ENCODE measurements at places on chromosomes 5 and 9.
A peak's percentile ranks its signal among the peaks of the same experiment; 100 is the strongest.

DNA sequence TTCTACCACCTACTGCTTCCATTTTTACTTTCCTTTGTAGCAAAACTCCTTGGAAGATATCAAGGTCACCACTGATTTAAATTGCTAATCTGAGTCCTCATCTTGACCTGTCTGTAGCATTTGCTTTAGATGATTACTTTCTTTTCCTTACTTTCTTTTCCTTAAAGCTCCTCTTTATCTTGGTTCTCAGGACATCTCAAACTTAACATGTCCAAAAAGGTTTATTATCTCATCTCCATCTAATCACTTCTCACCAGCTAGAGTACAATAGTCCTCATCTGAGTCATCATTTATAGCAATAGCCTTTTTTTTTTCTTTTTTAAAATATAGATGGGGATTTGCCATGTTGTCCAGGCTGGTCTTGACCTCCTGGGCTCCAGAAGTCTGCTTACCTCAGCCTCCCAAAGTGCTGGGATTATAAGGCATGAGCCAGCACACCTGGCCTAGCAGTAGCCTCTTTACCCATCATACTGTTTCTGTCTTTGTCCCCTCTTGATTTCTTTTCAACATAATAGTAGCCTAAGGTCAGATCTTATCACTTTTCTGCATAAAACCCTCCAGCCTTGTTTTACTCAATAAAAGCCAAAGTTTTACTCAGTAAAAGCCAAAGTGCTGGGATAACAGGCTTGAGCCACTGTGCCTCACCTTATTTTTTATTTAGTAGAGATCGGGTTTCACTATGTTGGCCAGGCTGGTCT is 32.9 kb upstream of the GPR21 start:
- no peak for DNase-seq

- no peak for DNase-seq
These were observed 102.5 kb downstream of the PPARGC1B start for GRCh38 chr5:149832636-149833035.

DNA sequence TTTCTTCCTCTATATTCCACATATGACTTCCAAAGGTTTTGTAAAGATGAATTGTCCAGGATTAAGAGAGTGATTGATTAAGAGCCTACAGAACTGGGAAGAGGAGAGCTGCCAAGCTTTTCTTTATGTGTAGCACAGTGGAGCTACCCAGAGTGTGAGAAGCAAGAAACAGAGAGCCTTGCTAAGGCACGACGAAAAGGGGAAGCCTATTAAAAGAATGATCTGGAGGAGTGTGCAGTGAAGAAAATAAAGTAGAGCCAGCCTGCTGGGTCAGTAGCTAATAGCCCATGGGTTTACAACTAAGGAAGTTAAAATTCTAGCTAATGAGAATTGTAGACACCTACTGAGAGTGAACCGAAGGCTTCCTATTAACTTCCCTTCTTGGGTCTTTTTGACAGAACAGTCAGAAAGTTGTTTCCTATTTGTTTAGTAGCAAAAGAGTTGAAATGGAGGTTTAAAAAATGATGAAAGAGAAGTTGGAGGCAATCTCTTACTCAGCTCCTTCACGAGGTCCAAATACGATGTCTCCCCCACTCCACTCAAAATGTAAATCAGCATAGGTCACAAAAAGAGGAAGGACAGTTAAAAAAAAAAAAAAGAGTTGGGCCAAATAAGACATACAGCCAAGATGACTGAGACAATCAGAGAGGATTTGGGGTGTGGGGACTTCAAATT is 957 bp upstream of the PRR16 start:
- DNase-seq = no peak

DNA sequence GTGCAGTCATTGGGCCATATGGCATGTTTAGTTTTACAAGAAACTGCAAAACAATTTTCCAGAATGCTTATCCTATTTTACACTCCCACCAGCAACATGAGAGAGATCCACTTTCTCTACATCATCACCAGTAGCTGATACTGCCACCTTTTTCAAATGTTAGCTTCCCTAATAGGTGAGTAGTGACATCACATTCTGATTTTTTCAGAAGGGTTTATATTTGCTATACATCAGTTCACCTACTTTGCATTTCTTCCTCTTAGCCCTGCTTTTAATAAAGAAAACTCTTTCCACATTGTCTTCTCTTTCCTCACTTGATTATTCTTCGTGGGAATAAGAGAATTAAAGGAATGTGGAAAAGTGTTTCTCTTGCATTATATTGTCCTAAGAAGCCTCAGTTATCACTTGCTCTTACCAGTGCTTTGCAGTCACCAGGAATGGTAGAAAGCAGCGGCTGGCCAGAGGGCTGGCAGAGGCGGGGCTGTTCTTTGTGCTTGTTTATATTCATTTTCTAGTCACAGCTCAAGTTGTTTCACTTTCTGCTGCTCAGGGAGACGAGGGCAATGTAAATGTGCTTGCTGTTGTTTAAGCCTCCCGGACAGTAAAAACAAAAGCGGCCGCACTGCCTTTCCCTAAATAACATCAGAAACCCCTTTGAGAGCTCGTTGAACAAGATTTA is 164.8 kb downstream of the HSD17B3 start:
- no peak for DNase-seq

DNA sequence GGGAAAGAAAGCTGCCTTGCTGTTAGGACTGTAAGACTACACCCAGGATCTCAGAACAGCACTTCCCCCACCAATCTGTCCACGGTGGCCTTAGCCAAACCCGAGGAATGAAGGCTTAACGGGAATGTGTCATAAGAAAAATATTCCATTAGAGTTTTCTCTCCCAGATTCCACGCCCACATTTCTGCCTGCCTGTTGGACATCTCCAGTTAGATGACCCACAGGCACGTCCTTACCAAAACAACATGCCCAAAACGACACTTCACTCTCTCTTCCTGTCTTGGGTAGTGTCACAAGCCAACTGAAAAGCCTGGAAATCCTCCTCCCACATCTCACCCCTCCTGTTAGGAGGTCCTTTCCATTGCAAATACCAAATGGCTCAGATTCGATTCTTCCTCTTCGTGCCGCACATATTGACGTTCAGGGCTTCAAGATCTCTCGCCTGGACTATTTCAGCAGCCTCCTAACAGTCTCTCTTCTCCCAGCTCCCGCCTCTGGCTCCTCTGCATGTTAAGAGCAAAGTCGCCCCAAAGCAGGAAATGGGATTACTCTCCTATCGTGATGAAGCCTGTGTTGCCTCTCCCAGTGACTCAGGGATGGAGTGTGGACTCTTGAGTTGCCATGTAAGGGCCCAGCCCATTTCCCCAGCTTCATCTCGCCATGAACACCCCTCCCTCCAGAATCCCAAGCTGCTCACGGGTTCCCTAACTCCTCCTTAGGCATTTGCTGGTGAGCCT is 159.3 kb downstream of the NR3C1 start:
- DNase-seq = no peak

- DNase-seq = no peak
These were observed 294.0 kb downstream of the EFNA5 start for GRCh38 chr5:107376546-107377276.

- no peak for DNase-seq
These were observed 172.9 kb upstream of the IL12B start for GRCh38 chr5:159503236-159503635.

GRCh38 chr5:38719916-38720315 is 125.9 kb upstream of the OSMR start:
- DNase-seq = no peak

DNA sequence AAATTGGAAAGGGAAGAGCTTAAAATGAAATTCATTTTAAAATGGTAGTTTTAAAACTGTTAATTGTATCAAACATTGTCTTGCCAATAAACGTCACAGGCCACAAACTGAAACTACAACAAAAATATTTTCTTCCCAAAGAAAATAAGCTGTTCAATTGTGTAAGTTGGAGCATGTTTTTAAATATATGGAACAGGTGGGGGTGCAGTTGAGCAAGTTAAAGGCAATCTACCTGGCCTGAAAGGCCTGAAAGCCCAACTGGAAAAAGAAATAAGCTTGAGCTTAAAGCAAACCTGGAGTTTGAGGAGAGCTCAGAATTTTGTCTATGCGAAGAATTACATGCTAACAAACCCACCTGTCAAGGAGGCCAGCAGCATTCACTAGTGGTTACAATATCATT is 439.5 kb downstream of the ACTL7B start:
- DNase-seq = no peak

- no peak for DNase-seq
These were observed 92.5 kb upstream of the ITGA2 start for GRCh38 chr5:52896534-52897237.

GRCh38 chr9:6894135-6894534 is 136.4 kb downstream of the KDM4C start:
- no peak for DNase-seq

DNA sequence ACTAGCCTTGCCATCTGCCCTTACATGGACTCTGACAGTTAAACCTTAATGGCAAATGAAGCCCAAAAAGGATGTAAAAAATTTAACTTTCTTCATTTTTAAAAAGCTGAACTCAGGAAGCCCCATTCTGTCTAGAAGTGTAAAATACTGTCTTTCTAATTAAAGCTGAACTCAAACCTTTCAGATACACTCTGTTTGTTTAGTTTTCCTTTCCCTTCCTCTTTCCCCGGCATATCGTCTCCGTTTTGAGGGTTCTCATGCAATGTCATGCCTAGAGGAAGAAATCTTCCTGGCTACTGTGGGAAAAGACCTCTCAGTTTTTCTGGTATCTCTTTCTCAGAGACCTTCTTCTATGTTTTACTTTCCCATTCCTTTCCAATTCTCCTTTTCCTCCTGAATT is 841.5 kb downstream of the DTWD2 start:
- DNase-seq = no peak

- no peak for DNase-seq
These were observed 5.8 kb downstream of the GCNT4 start for GRCh38 chr5:75046366-75047142.

- no peak for DNase-seq
These were observed 27.9 kb upstream of the GOLM1 start for GRCh38 chr9:86126998-86127972.

GRCh38 chr9:87386490-87387025 is 111.1 kb upstream of the DAPK1 start:
- DNase-seq = no peak

DNA sequence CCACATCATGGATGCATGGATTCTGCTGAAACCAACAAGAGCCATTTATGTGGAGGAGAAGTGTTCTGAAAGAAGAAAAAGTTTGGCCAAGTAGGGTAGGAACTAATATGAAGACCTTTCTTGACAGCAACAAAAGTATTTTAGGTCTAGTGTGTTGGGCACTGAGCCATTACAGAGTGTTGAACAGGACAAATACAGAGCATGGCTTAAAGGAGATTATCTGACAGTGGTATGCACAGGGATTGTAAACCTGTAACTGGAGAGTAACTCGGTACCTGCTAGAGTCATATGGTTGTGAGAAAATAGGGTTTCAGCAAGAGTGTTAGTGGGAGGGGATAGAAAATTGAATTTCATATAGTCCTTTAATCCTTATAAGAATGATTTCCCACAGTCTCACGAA is 513.2 kb upstream of the WWC1 start:
- no peak for DNase-seq

DNA sequence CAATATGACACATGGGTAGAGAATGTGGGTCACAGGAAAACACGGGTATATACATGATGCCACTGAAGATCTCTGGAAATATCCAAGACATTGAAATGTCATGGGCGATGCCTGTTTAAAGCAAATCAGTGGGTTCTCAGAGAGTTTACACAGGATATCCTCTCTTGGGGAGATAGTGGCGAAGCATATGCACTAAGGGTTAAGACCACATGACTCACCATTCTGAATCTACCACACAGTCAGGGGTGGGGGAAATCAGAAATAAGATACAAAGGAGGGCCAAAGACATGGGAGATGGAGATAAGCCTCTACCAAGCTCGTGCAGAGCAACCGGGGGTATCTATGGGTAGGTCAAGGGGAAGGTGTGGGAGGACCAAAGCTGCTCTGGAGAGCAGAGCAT is 58.8 kb downstream of the SH3PXD2B start:
- DNase-seq = no peak

- DNase-seq = peak; percentile 60
These were observed 718 bp upstream of the DENND4C start for GRCh38 chr9:19229595-19230354.

DNA sequence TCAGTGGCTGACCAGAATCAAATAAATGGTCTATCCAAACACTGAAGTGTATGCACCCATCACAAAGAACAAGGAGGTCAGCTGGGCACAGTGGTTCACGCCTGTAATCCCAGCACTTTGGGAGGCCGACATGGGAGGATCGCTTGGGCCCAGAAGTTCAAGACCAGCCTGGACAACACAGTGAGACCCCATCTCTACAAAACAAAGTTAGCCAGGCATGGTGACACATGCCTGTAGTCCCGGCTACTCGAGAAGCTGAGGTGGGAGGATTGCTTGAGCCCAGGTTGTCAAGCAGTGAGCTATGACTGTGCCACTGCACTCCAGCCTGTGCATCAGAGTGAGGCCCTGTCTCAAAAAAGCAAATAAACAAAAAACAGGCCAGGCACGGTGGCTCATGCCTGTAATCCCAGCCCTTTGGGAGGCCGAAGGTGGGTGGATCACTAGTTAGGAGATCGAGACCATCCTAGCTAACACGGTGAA is 40.5 kb downstream of the SEMA4D start:
- no peak for DNase-seq

GRCh38 chr9:96782235-96782634 is 4.3 kb upstream of the ZNF510 start:
- no peak for DNase-seq

DNA sequence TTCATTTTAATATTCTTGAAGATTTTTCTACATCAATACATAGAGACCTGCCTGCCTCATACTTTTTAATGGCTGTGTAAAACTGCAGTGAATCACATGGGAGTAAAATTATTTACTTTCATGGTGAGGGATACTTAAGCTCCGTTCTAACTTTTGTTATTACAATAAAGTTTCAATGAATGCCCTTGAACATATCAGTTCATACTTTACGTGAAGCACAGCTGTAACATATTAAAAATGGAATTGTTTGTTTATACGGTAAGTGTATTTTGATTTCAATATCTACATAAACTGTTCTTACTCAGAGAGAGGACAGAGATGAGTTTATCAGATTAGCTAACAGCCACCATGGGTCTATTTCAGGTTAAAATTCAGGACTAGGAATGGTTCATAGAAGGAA is 155.1 kb downstream of the NR3C1 start:
- DNase-seq = no peak

- DNase-seq = no peak
These were observed 220.5 kb downstream of the SLC12A2 start for GRCh38 chr5:128304088-128304487.

DNA sequence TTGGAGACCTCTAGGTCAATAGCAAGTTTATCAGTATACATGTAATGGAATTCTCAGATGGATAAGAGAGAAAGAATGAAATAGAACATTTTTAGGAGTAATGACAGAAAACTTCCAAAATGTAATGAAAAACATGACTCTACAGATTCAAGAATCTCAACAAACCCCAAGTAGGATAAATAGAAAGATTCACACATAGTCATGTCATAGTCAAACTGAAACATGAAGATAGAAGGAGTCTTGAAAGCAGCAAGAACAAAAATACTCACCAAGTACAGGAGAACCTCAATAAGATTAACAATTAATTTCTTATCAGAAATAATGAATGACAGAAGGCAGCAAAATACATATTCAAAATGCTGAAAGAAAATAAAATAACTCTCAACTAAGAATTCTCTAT is 164.5 kb downstream of the SPATA31D1 start:
- no peak for DNase-seq
